ENCODE measurements at places on chromosomes 6 and 20. TPM values are rescaled to one million over a fixed set of nuclear protein-coding genes. Genes with fewer than 3 reads are reported as not detected.

The TFAP2C gene
- total RNA-seq, result under 0.01 TPM

The PHACTR1 gene
- 0.92 TPM for total RNA-seq

The GHRH gene
- total RNA-seq, result not detected

- H3K36me3 ChIP-seq, result no peaks in the 10 kb centered on the region
- DNase-seq, result no peak
- H3K4me1 ChIP-seq, result no peaks in the 10 kb centered on the region
- H3K4me3 ChIP-seq, result no peak overlapping the region
- H3K27me3 ChIP-seq, result no peaks in the 10 kb centered on the region
Measured at GRCh38 chr6:141105481-141105880, 1027.2 kb upstream of the GJE1 start.

DNA sequence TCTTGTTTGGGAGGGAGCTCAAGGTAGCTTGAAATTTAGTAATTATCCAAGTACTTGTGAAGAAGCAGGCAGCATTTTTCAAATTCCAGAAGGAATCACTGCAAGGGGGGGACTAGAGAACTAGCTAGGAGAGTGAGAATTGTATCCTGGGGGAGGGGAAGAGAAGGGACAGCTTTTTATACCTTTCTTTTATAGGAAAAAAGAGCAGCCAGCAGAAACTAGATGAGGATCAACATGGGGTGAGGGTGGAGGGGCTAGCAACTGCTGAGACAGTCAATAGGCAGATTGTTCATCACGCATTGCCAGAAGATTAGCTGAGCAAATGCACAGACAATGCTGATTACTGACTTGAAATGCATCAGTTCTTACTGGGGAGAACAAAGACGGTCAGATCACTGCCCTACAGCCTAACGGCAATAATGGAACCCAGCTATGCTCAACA is 514.3 kb upstream of the CITED2 start:
- H3K4me1 ChIP-seq, result no peaks in the 10 kb centered on the region
- H3K27me3 ChIP-seq, result no peaks in the 10 kb centered on the region
- no peaks in the 10 kb centered on the region for H3K36me3 ChIP-seq
- H3K4me3 ChIP-seq, result no peak overlapping the region
- DNase-seq, result no peak

- no peak overlapping the region for H3K27ac ChIP-seq
- no peaks in the 10 kb centered on the region for H3K27me3 ChIP-seq
- H3K4me1 ChIP-seq, result no peaks in the 10 kb centered on the region
- no peak overlapping the region for H3K4me3 ChIP-seq
- no peak for DNase-seq
Measured at GRCh38 chr20:11556410-11556809, 361.3 kb upstream of the BTBD3 start.

GRCh38 chr20:57003012-57003411 is 263.4 kb downstream of the BMP7 start:
- H3K36me3 ChIP-seq, result no peaks in the 10 kb centered on the region
- peaks cover 5% of the 10 kb centered on the region for H3K27me3 ChIP-seq
- no peaks in the 10 kb centered on the region for H3K4me1 ChIP-seq
- DNase-seq, result no peak
- H3K4me3 ChIP-seq, result no peak overlapping the region

DNA sequence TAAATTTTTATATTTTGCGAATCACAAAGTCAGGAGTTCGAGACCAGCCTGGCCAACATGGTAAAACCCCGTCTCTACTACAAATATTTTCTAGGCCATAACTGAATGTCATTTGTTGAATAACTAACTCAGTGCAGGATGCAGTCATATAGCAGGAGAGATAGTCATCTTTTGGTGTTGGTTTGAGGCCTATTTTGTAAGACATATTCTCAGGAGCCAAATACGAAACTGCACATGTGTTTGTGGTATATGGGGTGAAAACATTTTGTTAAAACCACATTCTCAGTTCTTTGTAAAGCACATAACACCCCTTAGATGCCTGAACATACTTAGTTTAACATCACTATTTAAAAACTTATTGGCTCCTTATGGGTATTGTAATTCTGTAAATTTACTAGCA is 4.7 kb upstream of the ENPP5 start:
- peaks cover 6% of the 10 kb centered on the region for H3K4me1 ChIP-seq
- H3K27ac ChIP-seq, result no peak overlapping the region
- H3K27me3 ChIP-seq, result no peaks in the 10 kb centered on the region
- H3K36me3 ChIP-seq, result no peaks in the 10 kb centered on the region
- no peak overlapping the region for H3K4me3 ChIP-seq

All from liver (tissue), 10 donors.